ENCODE measurements at places on chromosomes 16 and 17.

DNA sequence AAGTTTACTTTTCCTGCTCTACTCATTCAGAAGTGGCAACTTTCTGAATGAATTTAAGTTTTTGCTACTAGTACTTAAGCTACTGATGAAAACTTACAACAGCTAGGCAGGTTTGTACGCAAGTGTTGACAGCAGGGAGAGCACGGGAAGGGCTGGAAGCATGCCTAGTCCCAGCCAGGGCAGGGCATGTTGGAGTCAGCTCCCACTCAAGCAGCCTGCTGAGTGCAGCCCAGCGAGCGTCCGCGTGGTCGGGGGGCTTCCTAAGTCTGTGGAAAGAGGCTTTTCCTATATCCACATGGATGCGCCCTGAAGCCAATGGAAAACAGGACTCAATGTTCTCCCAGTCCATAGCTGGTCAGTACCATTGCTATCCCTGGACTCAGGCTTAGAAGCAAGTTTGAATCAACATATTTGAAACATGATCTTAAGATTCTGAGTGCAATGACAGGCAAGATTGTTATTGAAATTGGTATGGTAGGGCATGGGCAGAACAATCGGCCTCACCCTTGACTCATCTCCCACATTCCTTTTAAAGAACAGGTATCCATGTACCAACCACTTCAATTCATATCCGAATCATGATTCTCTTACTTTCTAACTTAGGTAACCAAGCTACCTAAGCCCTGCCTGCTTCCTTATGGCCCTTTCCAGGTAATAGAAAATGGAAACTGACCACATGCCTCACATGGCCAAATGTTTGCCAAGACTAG, 22.5 kb downstream of the CYB5D2 start:
- no peak for DNase-seq

GRCh38 chr16:55015181-55015913, 84.7 kb downstream of the IRX5 start:
- no peak for DNase-seq

DNA sequence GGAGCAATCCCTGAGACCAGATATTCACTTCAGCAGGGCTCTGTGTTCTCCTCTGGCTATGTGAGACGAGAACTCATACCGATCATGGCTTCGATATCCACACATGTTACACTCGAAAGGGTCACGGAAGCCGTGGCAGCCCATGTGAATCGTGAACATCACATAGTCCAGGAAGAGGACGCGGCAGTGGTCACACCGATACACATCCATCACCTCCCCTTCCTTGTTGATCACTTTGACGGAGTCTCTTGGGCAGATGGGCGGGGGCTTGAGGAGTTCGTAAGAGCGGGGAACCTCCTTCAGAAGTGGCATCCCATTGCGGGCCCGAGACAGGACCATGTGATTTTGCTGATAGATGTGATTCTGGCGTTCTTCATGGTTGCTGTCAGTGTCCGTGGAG, 28.0 kb downstream of the GRB7 start:
- DNase-seq = no peak

DNA sequence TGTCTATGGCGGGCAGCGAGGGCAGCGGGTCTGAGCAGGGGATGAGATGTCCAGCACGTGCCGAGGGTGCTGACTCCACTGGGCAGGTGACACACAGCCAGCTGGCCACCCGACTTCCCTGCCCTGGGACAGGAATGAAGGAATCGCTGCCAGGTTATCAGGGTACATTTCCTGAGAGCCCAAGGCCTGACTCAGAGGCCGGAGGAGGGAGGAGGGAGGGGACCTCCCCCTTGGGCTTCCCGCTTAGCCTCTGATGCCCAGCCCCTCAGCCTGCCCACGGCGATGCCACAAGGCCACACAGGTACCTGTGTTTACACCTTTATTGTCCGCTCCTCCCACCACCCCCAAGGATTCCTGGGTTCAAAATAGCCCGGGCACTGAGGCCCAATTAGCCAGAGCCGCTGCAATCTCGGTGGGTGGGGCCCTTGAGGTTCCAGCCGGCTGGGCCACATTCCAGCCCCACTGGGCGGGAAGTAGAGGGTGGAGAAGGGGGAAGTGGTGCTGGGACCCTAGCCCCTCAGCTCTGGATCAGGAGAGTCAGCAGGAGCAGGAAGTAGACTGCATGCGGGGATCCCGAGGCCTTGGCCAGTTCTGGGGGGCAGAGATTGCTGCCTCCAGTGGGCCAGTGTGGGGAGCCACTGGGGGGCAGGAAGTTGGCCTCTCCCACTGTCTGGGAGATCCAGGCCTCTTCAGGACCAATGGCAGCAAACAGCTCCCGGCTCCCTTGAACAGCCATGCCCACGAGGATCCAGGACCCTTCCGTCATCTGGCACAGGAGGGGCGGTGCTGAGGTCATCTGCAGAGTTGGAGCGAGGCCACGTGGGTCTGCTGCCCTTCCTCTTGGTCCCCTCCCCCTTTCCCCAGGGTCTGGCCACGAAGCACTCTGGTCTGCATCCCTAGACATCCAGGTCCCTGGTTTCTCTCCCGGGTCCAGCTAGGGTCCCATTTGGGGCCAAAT, 3.4 kb upstream of the PRSS8 start:
- peak; percentile 84 for DNase-seq

DNA sequence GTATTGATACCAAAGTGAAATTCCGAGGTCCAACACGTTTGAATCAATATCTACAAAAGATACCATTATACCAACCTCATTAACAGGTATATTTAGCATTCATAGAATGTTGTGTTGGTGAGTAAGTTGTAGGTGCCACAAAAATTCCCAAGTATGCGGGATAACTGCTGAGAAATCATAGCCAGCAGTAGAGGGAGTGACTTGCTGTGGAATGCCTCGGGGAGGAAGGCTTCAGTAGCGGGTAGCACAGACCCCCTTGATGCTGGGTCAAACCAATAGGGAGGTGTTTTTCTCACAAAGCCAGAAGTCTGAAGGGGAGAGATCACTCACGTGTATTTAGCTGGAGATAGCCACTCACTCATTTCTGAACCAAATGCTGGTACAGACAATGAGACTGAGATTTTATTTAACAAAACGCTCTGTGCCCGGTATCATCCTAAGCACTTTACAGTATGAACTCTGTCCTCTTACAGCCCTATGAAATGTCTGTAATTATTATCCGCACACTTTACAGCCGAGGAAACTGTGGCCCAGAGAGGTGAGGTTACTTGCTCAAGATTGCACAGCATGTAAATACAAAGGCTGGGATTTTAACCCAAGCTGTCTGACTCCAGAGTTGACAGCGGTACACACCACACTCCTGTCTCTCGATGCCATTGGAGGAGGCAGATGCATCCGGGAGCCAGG, 23.1 kb downstream of the HSBP1 start:
- no peak for DNase-seq
